T-helper 17 cell (primary cell): ENCODE measurements at places on chromosomes 3 and 15.

GRCh38 chr3:184526088-184526433 is 35.5 kb upstream of the EPHB3 start:
- DNase-seq = no peak

DNA sequence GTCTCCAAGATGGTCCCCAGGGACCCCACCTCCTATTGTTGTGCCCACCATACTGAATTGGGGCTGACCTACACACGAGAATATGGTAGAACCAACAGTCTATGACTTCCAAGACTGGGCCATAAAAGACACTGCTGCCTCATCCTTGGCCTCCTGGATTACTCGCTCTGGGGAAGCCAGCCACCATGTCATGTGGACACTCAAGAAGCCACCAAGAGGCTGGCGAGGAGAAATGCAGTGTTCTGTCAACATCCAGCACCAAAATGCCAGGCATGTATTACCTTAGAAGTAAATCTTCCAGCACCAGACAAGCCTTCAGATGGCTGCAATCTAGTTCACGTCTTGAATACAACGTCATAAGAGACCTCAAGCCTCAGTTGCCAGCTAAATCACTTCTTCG is 17.1 kb upstream of the TPM1 start:
- DNase-seq = no peak

DNA sequence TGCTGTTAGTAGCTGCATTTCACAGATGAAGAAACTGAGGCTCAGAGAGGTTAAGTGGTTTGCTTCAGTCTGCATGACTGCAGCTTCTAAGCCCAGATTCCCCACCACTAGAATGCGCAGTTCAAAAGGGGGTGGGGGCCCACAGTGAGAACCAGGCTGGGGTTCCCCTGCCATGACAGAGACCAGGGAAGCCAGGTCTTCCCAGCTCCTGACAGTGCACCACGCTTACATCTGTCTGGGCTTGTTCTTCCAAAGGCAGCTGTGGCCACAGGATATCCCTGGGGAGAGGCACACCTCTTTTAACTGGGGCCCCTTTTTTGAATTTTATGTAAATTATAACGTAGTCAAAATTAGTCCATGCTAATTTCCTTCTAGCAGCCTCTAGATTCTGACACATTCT is 5.3 kb downstream of the PLEKHO2 start:
- no peak for DNase-seq

GRCh38 chr3:59192473-59192872 is 142.6 kb upstream of the CFAP20DC start:
- no peak for DNase-seq

DNA sequence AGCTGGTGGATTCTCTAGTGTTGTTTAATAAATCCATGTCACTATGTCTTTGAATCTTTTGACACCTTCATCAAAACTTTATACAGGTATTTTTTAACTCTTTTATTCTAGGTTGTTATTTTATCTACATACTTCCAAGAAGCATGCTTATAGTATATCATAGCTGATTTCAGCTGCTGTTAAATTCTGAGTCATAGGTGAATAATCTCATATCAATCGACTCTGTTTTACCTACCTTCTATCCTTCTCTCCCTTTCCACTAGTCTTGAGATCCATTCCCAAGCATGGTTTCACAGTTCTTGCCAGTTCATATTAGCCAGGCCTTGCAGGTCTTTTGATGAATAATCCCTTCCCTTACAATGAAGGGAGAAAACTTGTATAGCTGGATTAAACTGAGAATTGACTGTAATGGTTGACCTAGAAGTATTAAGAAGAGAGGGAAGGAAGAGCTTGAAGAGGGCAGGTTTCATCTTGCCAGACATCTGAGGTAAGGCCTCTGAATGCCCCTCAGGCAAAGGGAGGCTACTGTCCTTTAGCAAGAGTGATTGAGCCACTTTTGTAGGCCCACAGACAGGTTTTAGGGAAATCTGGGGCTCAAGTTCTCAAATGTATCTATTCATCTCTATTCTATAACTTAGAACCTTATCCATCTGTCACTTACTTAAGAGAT is 146.4 kb downstream of the EPHA6 start:
- no peak for DNase-seq

- DNase-seq = no peak
Measured at GRCh38 chr3:28347374-28348264, 902 bp upstream of the ZCWPW2 start.

DNA sequence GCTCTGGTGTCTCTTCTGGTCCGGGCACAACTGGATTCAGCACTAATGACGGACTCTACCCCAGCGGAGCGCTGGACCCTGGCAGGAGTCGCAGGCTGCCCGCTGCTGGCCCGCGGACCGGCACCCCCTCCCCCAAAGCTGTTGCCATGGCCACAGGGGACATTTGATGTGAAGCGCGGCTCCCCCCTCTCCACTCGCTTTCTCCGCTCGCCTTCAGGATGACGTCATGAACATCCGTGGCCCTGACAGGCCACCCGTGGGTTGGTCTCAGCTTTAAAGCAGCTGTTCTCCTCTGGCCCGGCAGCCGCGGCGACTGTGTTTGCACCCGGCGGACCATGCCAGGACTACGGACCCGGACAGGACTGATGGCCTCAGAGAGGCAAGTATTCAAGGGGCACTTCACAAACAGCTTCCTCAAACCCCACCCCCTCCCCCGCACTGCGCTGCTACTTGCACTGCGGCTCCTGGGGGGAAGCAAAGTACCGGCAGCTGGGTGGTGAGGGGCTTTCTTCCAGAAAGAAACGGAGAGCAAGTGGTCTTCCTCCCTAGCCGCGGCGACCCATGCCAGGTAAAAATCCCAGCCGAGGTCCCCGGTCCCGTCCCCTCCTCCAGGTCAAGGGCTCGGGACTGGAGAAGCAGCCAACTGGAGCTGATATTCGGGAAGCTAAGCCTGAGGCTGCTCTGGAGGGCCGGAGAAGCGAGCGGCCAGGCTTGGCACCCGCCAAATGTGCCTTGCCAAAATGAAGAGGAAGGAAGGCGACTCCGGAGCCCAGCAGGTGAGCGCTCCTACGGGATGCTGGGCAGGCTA is 16.6 kb upstream of the AEN start:
- no peak for DNase-seq
